ENCODE measurements at places on chromosomes 12 and 14. TPM values are rescaled to one million over a fixed set of nuclear protein-coding genes. Genes with fewer than 3 reads are reported as not detected.

SERPINA12 gene
- not detected for total RNA-seq

MYF6 gene
- total RNA-seq = not detected

IFI27 gene
- 2.0 TPM for total RNA-seq

C12orf43 gene
- total RNA-seq = 21.8 TPM

LRRC10 gene
- total RNA-seq = not detected
